Neural progenitor cell (in vitro differentiated cells): ENCODE measurements at places on chromosomes 12 and 14. TPM values are rescaled to one million over a fixed set of nuclear protein-coding genes. Genes with fewer than 3 reads are reported as not detected.
A peak's percentile ranks its signal among the peaks of the same experiment; 100 is the strongest.

DNA sequence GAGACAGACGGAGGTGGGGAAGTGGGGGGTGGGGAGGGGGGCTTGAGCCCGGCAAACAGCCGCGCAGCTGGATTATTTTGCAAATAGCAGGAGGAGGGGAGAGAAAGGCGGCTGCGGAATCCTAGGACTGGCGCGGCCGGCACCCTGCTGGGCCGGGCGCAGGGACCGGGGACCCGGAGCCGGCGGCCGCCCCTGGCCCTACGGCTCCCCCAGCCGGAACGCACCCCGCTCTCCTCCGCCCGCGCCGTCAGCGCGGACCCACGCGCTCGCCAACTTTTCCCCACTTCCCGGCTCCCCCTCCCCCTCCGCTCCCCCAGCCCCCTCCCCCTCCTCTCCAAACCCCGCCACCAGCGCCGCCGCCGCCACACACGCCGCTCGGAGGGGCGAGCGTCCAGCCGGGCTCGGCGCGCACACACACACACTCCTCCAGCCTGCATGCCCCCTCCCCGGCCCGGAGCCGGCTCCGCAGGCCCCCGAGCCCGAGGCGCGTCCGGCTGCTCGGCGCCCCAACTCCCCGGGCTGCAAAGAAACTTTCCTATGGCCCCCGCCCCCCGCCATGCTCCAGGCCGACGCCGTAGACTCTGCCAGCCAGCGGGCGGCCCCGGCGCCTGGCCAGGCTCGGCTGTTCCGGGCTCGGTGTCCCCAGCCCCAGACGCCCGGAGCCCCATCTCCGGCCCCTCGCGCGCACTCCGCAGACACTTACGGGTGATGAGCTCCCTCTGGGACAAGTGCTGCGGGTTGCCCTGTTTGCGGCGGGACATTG, 1.4 kb downstream of the BCL11B start:
- DNase-seq, result peak; percentile 81

DNA sequence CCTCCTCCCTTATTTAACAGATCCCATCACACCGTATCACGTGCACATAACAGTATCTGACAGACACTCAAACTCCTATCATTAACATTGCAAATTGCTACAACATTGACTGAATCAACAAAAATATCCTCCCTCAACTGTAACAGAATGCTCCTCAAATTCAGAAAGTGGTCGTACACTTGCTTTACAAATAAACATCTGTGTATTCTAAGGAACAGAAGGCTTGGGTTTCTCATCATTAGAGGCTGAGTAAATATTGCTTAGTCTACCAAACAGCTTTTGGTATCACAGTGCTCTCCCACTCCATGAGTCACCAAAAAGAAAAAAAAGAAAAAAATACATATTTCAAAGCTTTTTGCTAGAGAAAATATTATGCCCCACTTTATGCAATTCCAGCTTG, 23.9 kb downstream of the FERMT2 start:
- no peak for DNase-seq

Gene OTX2
- total RNA-seq, result 453 and 513 TPM in 2 replicates

Gene ZC2HC1C
- 0.90 and 0.94 TPM in 2 replicates for total RNA-seq

- no peak for DNase-seq
These were observed 88.3 kb downstream of the KIF26A start for GRCh38 chr14:104226421-104227383.

GRCh38 chr12:68375756-68376695, 43.9 kb upstream of the MDM1 start:
- no peak for DNase-seq

DNA sequence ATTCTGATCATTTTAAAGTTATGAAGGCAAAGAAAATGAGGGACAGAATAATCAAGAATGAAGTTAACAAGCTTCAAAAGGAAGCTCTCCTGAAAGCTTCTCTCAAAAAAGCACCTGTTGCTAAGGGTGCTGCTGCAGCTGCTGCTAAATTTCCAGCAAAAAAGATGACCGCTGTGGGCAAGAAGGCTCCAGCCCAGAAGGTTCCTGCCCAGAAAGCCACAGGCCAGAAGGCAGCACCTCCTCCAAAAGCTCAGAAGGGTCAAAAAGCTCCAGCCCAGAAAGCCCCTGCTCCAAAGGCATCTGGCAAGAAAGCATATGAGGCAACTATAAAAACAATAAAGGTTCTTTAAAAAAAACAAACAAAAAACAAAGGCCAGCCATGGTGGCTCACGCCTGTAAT, 52.7 kb upstream of the NR2C1 start:
- DNase-seq, result no peak

- DNase-seq, result no peak
These were observed 133.1 kb downstream of the SLC5A8 start for GRCh38 chr12:101076921-101077320.

DNA sequence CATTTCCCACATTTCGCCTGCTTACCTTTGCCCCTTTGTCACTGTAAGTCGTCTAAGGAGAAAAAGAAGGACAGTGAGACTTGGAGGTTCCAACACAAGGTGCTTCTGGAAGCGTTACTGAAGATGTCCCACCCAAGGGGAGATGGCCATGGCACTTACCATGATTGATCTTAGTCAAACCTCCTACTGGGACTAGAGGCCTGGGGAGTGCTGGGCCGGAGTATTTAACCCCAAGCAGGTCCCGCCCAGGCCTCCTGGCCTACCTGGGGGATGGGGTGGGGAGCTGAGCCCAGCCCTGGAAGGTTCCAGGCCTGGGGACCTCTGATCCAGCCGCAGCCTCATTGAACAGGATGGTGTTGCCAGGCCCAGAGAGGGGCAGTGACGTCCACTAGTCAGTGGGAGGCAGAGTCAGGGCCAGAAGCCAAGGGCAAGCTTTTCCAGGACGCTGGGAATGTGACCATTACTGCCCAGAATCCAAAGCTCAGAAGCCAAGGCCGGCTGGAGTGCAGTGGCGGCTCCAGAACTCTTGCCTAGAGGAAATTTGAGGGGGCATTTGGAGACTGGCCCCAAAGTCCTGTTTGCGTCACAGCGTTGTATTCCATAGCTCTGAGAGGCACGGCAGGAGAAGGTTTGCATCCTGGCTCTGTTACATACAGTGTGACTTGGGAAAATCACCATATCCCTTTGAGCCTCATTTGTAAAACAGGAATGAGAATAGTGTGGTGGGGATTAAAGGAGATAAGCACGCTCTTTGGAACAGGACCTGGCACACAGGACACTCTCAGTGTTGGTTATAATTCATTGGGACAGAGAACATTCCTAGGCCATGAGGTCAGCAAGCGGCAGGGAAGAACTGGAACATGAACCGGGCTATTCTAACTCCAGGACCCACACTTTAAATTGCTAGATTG, at the start of gene HPD:
Gene HPD, minus strand, starts transcription at position 198 of the 911 bp plus-strand sequence. Its CDS starts 36 bp downstream, at position 162.
- DNase-seq, result peak; percentile 41

Gene GALNT16
- 3.5 and 7.0 TPM in 2 replicates for total RNA-seq

GRCh38 chr14:50647282-50647681, 20.8 kb downstream of the SAV1 start:
- no peak for DNase-seq

Gene MYF5
- not detected in 2 replicates for total RNA-seq

DNA sequence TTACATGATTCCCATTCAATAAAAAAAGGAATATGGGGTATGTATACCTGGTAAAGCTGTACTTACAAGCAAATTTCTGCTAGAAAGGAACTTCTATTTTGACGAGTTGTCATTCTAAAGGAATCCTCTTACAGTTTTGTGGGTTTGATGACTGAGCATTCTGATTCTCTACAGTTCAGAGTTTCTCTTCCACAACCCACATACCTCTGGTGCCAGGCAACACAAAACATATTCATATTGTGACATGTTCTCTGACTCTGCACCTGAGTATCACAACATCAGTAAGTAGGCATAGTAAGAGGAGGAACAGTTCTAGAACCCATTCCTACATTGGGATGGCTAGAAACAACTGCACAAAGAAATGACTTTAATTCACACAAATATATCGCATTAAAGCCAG, 636.6 kb downstream of the MED13L start:
- no peak for DNase-seq

GRCh38 chr12:11920231-11920630, 150.5 kb upstream of the BCL2L14 start:
- no peak for DNase-seq

Gene CMA1
- not detected in 2 replicates for total RNA-seq

- no peak for DNase-seq
These were observed 46.6 kb upstream of the LTBP2 start for GRCh38 chr14:74658535-74659131.

GRCh38 chr12:25416516-25416915, 136.6 kb downstream of the LMNTD1 start:
- no peak for DNase-seq

Gene ASB2
- total RNA-seq, result 0.62 TPM in 1 of 2 replicates, not detected in the other

GRCh38 chr14:52706286-52706685, 714 bp upstream of the PSMC6 start:
- DNase-seq, result no peak

GRCh38 chr12:132502149-132502881, 12.4 kb downstream of the FBRSL1 start:
- peak; percentile 72 for DNase-seq

DNA sequence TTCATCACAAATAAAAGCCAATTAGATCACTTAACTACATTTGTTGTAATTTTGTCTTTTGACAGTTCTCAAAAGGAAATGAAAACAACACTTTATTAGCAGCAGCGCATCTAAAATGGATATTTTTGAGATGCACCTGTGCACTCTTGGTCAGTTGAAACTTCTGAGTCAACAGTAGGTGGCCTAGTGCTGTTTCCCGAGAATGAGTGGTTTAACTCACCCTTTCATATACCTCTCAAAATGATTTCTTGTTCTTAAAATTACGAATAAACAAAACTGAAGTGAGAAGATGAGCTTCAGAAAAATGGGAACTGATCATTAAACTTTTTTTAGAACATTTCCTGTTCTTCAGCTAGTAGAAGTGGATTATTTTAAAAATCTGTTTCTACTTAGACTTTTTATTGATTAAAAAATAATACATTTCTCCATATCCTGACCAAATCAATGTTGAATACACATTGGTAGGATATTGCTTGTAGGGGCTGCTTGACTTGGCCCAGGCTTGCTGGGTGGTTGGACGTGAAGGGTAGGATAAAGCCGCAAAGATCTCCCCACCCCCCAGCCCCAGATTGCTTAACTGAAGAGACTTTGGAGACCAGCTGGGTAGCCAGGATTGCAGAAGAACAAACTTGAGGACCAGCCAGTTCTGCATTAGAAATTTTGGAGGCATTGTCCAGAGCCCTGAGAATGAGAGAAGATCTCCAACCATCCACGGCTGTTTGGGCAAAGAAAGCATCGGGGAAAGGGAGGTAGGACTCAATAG, 22.3 kb upstream of the STK38L start:
- no peak for DNase-seq

Gene PNMA1
- total RNA-seq, result 25.9 and 37.3 TPM in 2 replicates

DNA sequence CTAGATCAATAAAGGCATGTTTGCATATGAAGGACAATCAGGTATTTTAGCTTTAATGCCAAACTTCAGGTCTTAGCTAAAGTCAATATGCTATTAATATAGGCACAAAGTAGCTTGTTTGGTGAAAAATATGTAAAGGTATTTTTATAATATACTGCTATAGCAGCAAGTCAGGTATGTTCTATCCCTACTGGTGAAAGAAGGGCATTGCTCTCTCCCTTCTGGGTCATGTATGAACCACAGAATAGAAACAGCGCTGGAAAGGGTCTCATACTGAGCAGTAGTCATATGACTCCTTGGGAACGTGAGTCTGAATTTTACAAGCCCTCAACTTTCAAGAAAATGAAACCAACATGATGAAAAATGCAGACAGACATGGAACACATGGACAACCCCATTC, 314.6 kb downstream of the GRIN2B start:
- DNase-seq, result peak; percentile 9

GRCh38 chr12:13834241-13834640, 147.2 kb downstream of the GRIN2B start:
- no peak for DNase-seq

GRCh38 chr14:51922624-51923023, 62.2 kb downstream of the GNG2 start:
- DNase-seq, result peak; percentile 69

DNA sequence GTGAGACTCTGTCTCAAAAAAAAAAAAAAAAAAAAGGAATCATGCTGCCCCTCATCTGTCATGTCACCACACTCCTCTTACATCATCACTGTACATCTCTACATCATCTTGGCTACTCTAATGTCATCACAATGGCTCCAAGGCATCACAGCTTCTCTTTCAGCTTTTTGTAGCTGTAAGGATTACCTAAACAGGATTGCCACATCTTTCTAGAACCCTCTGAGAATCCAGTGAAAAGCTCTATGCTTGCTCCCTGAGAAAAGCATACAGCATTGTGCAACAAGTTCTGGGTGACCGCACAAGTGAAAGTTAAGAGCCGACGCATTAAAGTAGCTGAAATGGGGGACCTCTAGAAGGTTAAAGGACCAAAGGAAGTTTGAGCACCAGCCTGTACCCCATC, 272.5 kb downstream of the C12orf50 start:
- no peak for DNase-seq

DNA sequence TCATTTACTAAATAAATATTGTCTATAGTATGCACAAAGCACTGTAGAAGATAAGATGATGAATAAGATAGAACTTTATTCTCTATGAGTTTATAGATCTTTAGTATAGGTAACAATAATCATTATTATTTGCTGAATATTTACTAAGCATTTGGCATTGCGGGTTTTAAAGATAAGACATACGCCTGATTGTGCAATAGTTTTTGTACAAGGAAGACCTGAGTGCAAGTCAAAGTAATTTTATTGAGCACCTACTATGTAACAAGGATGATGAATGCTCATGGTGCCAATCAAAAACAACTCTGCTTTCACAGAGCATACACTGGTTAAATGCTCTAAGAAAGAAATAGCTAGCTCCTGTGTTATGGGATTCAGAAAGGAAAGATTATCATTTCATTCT, 1461.7 kb upstream of the FLRT2 start:
- no peak for DNase-seq

DNA sequence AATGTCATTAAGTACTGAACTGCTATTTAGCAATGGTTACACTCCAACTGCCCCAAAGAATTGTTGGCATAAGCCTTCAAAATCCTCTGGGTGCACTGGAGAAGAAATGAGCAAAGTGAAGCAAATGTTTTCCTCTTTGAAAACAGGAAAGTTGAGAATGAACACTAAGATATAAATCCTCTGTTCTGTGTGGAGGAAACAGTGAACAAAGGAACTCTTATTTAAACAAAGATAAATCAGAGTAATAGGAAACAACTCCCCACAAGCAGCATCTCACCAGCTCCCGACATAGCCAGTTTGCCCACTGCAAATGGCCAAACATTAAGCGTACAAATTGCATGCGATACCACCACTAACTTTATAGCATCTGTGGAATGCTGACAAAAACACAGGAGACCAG, 54.0 kb downstream of the BCAT1 start:
- no peak for DNase-seq

DNA sequence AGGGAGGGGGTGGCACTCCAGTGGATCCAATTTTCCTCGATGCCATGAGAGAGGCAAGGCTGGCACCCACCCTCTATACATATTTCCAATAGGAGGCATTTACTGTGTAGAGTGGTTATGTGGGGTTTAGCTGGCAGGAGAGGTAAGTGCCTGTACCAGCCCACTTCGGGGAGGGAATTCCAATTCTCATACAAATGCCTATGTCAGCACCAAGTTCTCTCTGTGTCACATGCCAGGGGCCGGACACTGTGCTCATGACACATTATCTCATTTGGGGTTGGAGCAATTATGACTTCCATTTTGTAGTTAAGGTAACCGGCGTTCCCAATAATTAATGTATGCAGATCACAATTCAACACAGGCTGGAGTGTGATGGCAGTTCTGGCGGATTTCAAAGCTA, 284.3 kb downstream of the KSR2 start:
- DNase-seq, result no peak

Gene RNASE1
- total RNA-seq, result 5.7 TPM in 1 of 2 replicates, not detected in the other

Gene FITM1
- total RNA-seq, result 0.77 and 1.2 TPM in 2 replicates

Gene ZCCHC8
- 34.5 and 49.1 TPM in 2 replicates for total RNA-seq

GRCh38 chr12:24743941-24744793, 204.7 kb downstream of the BCAT1 start:
- no peak for DNase-seq
